ENCODE measurements at places on chromosomes 1 and 21.
A peak's percentile ranks its signal among the peaks of the same experiment; 100 is the strongest.

GRCh38 chr1:100710906-100711682, 8.4 kb upstream of the VCAM1 start:
- no peak for DNase-seq

- no peak for DNase-seq
Observed at GRCh38 chr1:112618114-112618720, 724 bp downstream of the ST7L start.

GRCh38 chr1:40818264-40818961, 34.8 kb downstream of the KCNQ4 start:
- DNase-seq, result peak; percentile 73

- no peak for DNase-seq
Observed at GRCh38 chr1:170318141-170318540, 172.4 kb downstream of the NTMT2 start.

DNA sequence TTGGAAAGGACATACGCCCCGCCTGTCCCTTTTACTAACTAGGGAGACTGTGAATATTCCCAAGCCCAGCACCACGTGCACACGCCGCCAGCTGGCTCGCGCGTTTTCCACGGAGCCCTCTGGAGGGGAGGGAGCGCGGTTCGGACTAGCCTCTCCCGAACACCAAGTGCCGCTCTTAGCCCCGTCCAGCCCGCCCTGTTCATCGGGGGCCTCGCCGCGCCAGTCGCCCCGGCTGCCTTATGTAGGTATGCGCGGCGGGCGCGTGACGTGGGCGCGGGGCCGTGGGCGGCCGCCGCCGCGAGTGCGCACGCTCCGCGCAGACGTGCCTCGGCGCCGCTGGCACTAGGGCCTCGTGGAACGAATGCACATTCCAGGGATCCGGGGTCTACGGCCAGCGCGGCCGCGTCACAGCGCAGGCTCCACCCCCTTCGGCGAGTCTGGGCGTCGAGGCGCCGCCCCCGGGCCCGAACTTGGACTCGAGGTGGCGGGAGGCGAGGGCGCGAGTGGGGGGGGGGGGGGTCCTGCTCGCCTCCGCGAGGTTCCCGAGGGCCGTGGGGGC, 767 bp upstream of the IRF2BP2 start:
- DNase-seq, result peak; percentile 74

GRCh38 chr1:17822741-17823426, 67.8 kb downstream of the ACTL8 start:
- DNase-seq, result no peak

DNA sequence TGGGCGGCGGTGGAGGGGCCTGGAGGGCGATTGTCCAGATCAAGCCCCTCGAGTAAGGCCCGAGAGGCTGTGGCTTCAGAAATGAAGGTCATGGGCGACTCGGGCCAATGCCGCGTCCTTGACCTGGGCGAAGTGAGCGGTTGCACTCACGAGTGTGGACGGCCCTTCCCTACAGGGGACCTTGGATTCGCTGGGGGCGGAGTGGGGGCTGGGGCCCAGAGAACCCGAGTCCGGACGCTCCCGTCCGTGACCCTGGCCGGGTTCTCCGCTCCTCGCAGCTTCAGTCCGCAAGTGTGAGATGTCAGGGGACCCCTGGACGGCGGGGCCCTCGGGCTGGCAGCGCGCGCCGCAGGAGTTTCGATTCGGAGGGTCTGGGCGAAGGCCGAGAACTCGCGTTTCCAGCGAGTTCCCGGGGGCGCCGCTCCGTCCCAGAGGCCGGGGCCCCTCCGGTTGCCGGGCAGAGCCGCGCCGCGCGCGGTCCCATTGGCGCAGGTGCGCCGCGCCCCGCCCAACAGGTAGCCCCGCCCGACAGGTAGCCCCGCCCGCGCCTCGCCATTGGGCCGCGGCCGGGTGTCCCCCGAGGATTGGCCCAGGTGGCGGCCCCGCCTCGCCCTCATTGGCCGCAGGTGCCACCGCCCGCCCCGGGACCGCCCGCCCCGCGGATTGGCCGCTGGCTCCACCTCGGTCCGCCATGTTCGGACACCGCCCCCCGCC, at the start of gene PRKCZ:
PRKCZ (plus strand) TSS at position 694 of the 714 bp plus-strand sequence. CDS start 220 bp downstream, outside the sequence.
- DNase-seq, result peak; percentile 78

- no peak for DNase-seq
Observed at GRCh38 chr1:2547210-2548067, 8.7 kb upstream of the TNFRSF14 start.

DNA sequence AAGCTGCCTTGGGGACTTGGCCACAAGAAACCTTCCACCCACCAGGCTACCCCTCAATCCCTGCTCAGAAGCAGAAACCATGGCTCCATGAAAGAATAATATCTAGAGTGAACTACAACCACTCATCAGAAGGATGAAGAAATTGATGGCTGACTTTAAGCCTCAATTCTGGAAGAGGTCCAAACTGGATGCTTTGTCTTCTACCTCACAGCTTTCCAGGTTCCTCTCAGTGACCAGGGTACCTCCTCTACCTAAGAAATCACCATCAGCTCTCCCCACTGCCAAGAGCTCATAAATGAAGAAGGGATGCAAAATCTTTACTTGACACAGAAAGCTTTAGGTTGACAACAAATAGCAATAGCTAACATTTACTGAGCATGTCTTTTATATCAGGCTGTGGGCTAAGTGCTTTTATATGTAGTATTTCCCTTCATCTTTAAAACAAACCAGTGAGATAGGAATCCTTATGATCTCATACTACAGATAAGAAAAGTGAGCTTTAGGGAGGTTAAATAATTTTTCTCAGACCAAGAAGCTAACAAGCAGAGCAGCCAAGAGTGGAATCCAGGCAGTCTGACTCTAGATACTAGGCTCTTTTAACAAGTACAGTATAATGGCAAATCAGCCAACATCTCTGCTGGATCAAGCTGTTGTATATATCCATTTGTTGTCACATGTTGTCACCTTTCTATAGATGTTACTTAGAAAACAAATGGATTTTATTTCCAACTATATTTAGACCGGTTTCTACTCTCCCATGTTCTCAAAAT, 243.0 kb upstream of the SGIP1 start:
- no peak for DNase-seq

DNA sequence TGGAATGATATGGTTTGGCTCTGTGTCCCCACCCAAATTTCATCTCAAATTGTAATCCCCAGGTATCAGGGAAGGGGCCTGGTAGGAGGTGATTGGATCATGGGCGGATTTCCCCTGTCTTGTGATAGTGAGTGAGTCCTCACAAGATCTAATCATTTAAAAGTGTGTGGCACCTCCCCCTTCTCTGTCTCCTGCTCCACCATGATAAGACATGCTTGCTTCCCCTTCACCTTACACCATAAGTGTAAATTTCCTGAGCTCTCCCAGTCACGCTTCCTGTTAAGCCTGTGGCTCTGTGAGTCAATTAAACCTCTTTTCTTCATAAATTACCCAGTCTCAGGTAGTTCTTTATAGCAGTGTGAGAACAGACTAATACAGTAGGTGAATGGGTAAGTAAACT, 109.3 kb downstream of the DMRTB1 start:
- no peak for DNase-seq

DNA sequence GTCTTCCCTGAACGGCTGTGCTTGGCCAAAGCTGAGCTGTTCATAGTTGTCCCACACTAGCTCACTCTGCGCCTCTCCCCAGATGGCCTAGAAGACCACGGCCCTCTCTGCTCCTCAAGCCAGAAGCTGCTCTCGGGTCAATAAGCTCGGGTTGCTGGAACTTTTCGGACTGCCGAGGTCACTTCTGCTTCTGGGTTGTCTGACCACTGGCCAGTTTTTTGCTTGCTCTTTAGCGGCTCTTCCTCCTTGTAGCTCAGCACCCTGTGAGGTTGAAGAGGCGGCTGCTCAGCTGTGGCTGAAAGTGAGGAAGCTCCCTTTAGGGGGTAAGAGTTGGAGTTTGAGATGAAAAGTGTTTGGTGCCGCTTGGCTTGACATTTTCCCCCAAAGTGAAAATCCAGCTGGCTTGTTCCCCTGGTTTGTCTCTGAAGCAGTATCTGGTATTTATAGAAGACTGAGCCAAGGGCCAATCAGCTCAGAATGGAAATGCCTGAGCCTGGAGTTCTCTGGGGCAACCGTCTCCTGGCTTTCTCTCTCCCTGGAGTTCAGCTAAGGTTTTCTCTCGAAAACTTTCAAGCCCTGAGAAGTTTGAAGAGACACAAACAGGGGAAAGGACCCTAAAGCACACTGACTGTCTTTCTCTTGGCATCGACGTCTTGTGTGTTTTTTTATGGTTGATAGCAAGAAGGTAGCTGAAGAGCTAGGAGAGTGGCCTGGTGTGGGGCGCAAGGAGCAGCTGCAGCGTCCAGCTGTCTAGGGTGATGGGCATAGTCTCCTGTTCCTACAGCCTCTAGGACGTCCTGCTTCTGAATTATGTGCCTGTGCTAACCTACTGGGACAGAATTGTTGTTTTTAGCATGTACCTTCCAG, 72.0 kb downstream of the SYT6 start:
- no peak for DNase-seq

- DNase-seq, result no peak
Observed at GRCh38 chr1:41149570-41149969, 92.5 kb downstream of the SCMH1 start.
